ENCODE measurements at places on chromosomes 7 and 10. TPM values are rescaled to one million over a fixed set of nuclear protein-coding genes. Genes with fewer than 3 reads are reported as not detected.

DNA sequence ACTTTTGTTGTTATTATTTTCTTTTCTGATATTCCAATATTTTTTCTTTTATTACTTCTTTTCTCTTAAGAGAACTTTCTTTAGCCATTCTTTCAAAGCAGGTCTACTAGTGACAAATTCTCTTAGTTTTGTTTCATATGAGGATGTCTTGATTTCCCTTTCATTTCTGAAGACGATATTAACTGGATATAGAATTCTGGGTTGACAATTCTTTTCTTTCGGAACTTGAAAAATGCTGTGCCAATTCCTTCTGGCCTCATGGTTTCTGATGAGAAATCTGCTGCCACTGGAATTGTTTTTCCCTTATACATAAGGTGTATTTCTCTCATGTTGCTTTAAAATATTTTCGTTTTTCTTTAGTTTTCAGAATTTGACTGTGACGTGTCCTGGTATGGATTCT, 97.0 kb upstream of the KIF5B start:
- H3K36me3 ChIP-seq, result no peaks in the 10 kb centered on the region
- no peak for DNase-seq
- no peak overlapping the region for H3K27ac ChIP-seq
- peaks cover 10% of the 10 kb centered on the region for H3K4me1 ChIP-seq

GRCh38 chr10:89466599-89467035, 52.2 kb downstream of the IFIT5 start:
- H3K27me3 ChIP-seq, result no peaks in the 10 kb centered on the region
- H3K4me1 ChIP-seq, result peaks cover 22% of the 10 kb centered on the region
- peak overlapping the region; percentile 55 for H3K27ac ChIP-seq
- no peak for DNase-seq
- no peaks in the 10 kb centered on the region for H3K36me3 ChIP-seq

DNA sequence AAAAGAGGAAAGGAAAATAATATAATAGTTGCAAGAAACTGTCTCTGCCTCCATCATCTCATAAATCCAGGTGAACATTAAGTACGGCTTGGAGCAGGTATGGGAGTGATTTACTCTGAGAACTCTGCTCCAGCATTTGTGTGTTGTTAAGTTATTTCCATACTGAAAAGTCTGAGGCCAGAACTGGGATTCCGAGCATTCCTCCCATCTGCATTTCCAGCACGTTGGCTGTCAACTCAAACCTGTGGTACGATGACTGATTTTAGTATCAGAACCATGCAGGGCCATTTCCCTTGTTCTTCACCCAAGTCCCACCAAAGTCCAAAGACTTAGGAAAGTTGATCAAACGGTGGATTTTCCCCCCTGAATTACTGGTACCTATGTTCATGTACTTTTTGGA, 104.9 kb downstream of the CREB5 start:
- H3K4me3 ChIP-seq, result no peak overlapping the region
- no peaks in the 10 kb centered on the region for H3K4me1 ChIP-seq
- no peak for DNase-seq
- H3K27ac ChIP-seq, result no peak overlapping the region
- no peaks in the 10 kb centered on the region for H3K27me3 ChIP-seq
- H3K36me3 ChIP-seq, result no peaks in the 10 kb centered on the region

CFAP58 gene
- polyA plus RNA-seq, result 0.09 TPM

- no peaks in the 10 kb centered on the region for H3K27me3 ChIP-seq
- no peak for DNase-seq
- peaks cover 4% of the 10 kb centered on the region for H3K4me1 ChIP-seq
Measured at GRCh38 chr7:130140551-130141160, 64.5 kb downstream of the TMEM209 start.

DNA sequence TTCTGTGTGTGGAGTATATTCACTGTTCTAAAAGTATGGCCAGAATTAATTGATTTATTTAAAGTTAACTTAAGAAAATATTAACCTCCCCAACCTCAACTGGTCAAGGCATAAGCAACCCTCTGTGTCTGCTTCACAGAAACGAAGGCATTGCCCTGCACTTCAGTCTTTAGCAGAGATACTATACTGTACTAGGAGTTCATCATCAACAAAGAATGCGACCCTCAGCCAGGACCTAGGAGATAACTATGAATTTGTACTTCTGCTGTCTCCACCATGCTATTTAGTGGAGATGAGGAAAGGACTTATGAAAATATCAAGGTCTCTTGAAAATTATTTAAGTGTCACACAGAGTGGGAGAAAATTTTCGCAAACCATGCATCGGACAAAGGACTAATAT, 35.7 kb upstream of the SEMA3D start:
- H3K27me3 ChIP-seq, result no peaks in the 10 kb centered on the region
- no peaks in the 10 kb centered on the region for H3K4me1 ChIP-seq
- no peak for DNase-seq
- no peak overlapping the region for H3K27ac ChIP-seq
- no peaks in the 10 kb centered on the region for H3K36me3 ChIP-seq
- H3K4me3 ChIP-seq, result no peak overlapping the region

- H3K36me3 ChIP-seq, result no peaks in the 10 kb centered on the region
- no peak for DNase-seq
- H3K27ac ChIP-seq, result no peak overlapping the region
- H3K27me3 ChIP-seq, result no peaks in the 10 kb centered on the region
Measured at GRCh38 chr7:151758622-151759540, 118.0 kb downstream of the PRKAG2 start.

DNA sequence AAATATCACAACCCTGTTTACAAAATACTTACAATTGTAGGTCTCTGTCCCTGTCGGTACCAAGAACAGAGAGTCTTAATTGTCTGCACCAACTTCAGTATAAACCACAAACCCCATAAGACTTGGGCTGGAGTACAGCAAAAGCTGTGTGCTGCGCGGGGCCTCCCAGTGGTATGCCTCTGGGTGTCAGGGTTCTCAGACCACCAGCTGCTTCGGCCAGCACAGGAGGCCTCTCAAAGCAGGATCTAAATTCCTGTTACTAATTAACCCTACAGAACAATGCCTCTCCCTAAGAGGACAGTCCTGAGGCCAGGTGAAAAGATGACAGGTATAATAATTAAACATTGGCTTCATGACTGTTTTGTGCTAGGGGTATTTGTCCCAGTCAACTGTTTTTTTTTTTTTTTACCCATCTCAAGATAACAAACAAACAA, 957 bp upstream of the SVIL start:
- H3K36me3 ChIP-seq, result no peaks in the 10 kb centered on the region
- no peak for DNase-seq
- no peaks in the 10 kb centered on the region for H3K4me1 ChIP-seq
- H3K27me3 ChIP-seq, result no peaks in the 10 kb centered on the region
- no peak overlapping the region for H3K27ac ChIP-seq
- H3K4me3 ChIP-seq, result no peak overlapping the region

GRCh38 chr7:70082099-70082611, 483.9 kb downstream of the AUTS2 start:
- no peak overlapping the region for H3K27ac ChIP-seq
- no peak for DNase-seq
- no peak overlapping the region for H3K4me3 ChIP-seq
- no peaks in the 10 kb centered on the region for H3K27me3 ChIP-seq
- no peaks in the 10 kb centered on the region for H3K36me3 ChIP-seq

ADRA2A gene
- polyA plus RNA-seq, result 15.0 TPM

C10orf62 gene
- polyA plus RNA-seq, result 0.95 TPM

DNA sequence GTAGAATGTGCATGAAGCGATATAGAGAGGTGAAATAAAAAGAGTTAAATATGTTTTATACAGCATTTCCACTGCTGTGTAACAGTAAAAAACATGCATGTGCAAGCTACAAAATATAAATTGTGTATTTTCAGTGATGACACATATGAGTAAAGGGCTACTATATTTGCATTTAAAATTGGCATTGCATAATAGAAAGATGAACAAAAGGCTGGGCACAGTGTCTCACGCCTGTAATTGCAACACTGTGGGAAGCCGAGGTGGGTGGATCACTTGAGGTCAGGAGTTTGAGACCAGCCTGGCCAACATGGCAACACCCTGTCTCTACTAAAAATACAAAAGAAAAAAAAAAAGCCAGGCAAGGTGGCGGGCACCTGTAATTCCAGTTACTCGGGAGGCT, 79.8 kb upstream of the CCDC71L start:
- H3K36me3 ChIP-seq, result no peaks in the 10 kb centered on the region
- no peak overlapping the region for H3K27ac ChIP-seq
- no peaks in the 10 kb centered on the region for H3K27me3 ChIP-seq
- no peak for DNase-seq

RASA4B gene
- 39.2 TPM for polyA plus RNA-seq

BTBD16 gene
- polyA plus RNA-seq, result 0.52 TPM

CDK14 gene
- 4.5 TPM for polyA plus RNA-seq

DNA sequence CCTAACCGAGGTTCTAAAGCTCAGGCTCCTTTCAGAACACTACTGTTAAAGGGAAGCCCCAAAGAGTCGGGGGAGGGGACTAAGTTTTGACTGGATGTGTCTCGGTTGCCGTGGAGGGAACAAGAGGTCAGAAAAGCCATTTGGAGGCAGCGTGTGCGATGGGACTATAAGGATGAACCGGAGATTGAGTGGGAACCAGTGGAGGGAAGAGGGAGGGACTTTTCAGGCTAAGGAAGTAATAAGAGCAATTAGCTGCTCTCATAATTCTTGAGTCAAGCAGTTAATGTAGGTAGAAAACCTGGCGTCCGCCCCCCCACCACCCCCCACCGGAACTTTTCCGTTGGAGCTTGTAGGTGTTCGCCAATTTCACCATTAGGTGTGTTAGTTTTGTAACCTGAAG, 491 bp upstream of the AKAP9 start:
- H3K27me3 ChIP-seq, result no peaks in the 10 kb centered on the region
- peak overlapping the region; percentile 92 for H3K4me3 ChIP-seq

SLC26A4 gene
- 2.0 TPM for polyA plus RNA-seq

THSD7A gene
- polyA plus RNA-seq, result 0.42 TPM

- H3K4me3 ChIP-seq, result no peak overlapping the region
- H3K27ac ChIP-seq, result no peak overlapping the region
- no peaks in the 10 kb centered on the region for H3K27me3 ChIP-seq
- no peak for DNase-seq
- no peaks in the 10 kb centered on the region for H3K4me1 ChIP-seq
Measured at GRCh38 chr7:142787783-142788182, 17.0 kb downstream of the PRSS2 start.

EGFR gene
- 5.5 TPM for polyA plus RNA-seq

DPP6 gene
- polyA plus RNA-seq, result 11.2 TPM

STEAP1 gene
- polyA plus RNA-seq, result 2.3 TPM

GRCh38 chr10:129464251-129464650, 2.8 kb upstream of the MGMT start:
- no peaks in the 10 kb centered on the region for H3K27me3 ChIP-seq
- H3K36me3 ChIP-seq, result no peaks in the 10 kb centered on the region
- no peak for DNase-seq
- H3K4me1 ChIP-seq, result no peaks in the 10 kb centered on the region

RPEL1 gene
- not detected for polyA plus RNA-seq
